Left ventricle myocardium superior (tissue), 1 donor: ENCODE measurements at places on chromosomes 2 and 18.

DNA sequence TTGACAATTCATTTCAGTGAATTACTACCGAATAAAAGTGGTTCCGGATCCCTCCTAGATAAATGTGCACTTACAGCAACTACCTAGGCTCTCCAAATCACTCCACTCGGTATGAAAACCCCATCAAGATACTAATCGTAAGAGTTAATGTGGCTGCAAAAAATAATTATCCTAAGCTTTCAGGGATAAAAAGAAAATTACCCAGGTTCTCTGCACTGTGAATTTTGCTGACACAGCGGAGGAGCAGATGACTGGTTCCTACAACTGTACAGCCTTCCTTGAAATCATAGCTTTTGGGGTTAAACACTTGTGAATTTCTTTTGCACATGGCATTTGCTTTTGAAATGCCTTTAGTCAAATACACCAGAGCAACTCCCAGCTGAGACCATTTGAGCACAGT is 104.7 kb downstream of the CD226 start:
- DNase-seq = no peak

GRCh38 chr2:32894119-32894728 is 52.5 kb upstream of the LTBP1 start:
- DNase-seq = no peak

DNA sequence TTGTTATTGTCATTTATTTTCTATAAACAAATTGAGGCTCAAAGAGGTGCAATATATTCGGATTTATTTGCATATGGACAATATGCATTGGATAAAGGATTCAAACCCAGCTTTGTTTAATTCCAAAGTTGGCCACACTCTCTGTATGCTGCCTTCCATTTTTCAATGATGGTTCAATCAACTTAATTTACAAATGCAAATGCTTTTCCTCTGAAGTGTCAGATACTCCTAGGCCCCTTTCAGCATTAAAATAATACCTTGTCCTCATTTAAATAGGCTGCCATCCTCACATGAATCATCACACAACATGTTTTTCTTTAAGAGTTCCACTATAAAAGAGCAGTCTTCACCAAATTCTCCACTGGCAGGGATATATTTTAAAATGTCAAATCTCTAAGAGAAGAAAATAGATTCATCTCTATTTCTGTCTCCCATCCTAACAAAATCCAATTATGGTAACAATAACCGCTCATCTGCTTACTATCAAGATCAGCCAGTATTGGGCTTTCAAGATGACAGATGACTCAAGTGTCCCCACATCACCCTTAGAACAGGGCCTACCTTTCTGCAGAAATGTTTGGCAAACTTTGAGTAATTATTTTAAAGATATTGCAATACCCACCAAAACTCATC is 114.8 kb downstream of the SCG2 start:
- DNase-seq = no peak

DNA sequence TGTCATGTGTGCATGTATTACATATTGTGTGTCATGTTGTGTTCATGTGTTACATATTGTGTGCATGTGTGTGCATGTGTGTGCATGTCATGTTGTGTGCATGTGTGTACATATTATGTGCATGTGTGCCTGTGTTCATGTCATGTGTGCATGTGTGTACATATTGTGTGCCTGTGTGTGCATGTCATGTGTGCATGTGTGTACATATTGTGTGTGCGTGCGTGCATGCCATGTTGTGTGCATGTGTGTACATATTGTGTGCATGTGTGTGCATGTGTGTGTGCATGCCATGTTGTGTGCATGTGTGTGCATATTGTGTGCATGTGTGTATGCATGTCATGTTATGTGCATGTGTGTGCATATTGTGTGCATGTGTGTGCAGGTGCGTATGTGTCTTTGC is 267.1 kb downstream of the EIPR1 start:
- no peak for DNase-seq

DNA sequence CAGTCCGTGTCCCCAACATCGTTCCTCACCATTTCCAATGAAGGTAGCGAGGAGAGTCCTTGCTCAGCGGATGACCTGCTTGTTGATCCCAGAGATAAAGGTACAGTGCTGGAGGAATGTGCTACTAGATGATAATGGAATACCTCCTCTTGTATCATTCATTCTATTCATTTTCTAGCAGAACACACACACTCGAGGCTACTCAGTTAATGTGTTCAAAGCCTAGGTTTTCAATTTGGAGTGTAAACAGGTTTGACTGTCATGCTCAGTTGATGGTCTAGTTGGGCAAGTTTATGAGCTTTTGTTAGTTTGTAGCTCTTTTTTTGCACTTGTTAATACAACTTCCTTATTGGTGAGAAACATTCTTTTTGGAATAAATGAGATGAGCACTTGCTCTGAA is 114.2 kb downstream of the ICA1L start:
- no peak for DNase-seq

DNA sequence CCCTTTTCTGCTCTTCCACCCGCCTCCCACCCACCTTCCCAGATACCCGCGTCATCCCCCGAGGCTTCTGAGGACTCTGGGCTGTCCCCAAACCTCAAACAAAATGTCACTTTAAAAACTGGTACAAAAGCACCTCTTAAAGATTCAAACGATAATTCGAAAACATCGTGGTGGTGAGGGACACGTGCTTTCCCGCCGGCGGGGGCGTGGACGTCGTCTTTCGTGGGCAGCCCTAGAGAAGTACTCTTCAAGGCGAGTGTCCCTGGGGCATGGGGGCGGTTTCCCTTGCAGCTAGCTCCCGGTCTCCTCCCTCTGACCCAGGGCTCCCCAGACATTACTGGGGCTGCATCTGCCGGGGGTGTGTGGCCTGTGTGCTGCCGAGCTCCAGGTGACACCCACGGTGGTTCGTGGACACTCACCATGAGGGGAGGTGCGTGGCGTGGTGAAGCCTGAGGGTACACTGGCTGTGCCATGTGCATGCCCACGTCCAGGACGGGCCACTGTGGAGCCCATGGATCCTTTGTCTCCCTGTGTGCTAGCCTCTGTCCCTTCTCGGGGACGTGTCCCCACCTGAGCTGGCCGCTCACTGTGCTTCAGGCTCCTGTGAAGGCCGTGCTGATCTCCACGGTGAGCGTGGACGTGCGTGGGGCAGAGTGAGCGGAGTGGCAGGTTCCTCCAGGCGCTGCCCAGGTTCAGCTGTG is 117.8 kb downstream of the NFATC1 start:
- DNase-seq = no peak

GRCh38 chr18:58669731-58670378 is 1.4 kb upstream of the MALT1 start:
- no peak for DNase-seq

DNA sequence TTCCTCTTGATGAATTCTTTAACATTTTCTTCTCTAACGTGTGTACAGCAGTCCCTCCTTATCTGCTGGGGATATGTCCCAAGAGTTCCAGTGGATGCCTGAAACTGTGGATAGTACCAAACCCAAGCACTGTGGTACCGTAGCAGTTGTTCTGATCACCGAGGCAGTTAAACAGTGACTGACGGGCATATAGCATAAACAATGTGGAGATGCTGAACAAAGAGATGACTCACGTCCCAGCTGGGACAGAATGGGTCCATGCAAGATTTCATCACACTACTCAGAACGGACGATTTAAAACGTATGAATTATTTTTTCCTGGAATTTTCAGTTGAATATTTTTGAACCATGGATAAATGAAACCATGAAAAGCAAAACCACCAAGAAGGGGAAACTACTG is 54.5 kb upstream of the SPAG16 start:
- no peak for DNase-seq

GRCh38 chr2:206212673-206213513 is 53.2 kb downstream of the EEF1B2 start:
- DNase-seq = no peak

DNA sequence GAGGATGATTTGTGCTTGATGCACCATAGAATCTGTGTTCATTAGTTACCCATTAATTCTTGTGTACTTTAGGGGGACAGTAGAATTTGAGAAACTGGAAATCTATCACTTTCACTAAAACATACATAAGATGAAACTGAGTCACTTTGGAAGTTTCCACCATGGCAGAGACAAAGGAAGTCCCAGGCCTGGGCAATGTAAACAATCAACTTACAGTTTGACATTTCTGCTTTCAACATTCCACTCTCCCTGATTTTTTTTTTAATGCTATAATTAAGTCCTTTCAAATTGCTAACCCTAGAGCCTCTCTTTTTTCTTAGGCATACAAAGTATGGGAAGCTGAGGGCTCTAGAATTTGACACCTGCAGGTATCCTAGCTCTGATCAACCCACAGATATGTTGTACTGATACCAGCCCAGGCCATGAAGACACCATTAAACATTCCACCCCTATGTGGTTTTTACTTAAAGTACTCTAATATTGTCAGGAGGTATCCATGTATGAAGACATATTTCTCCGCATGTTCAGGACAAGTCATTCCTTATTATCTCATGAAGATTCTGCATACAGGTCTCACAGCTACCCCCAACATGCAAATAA is 88.5 kb upstream of the GLS start:
- no peak for DNase-seq

GRCh38 chr2:187055463-187055862 is 206.5 kb upstream of the ZSWIM2 start:
- DNase-seq = no peak

DNA sequence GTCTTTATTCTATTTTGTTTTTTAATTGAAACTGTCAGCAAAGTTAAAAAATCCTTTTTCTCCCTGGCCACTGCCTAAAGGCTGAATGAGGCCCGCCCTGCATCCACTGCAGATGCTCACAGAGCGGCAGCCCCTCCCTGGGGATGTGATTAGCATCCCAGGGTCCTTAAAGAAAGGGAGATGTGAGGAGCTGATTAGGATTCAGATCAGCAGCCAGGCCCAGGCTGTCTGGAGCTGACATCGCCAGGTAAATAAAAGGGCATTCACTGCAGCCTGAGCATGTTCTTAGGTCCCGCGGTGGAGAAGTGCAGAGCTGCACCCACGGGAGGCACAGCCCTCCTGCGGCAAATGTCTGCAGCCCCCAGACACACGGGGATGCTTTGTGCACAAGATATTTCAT is 83.8 kb downstream of the LONRF2 start:
- DNase-seq = no peak

DNA sequence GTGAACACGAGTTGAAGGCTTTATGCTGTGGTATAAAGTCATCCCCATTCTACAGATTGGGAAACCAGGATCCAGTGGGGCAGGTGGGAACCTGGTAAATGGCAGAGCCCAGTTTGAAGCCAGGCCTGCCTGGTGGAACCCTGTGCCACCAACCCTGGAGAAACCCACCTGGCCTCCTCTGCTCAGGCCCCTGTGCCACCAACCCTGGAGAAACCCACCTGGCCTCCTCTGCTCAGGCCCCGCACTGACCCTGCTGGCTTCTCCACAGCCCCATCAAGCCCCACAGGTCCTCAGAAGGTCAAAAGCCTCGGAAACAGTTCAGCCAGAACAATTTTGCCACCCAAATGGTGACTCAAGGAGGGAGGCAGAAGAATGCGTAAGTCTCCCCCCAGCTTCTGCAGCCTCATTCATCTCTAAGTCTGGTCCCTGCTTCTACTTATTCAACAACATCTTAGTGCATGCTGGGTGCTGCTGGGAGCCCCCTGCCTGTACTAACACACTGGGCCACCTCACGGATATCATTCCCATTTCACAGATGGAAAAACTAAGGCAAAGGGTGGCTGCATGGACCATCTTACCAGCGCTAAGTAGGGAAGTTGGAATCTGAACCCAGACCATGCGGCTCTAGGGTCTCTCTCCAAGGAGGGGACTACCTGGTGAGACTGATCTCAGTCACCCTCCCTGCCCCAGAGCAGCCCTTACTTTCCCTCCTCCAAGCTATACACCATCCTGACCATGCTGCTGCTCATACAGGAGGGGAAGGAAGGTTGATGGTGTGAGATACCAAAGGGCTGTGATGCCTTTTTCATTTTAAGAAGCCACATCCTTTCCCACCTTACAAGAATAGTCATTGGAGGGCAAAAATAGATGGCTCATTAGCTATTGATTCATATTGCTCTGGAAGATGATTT is 93.7 kb upstream of the ID2 start:
- no peak for DNase-seq

DNA sequence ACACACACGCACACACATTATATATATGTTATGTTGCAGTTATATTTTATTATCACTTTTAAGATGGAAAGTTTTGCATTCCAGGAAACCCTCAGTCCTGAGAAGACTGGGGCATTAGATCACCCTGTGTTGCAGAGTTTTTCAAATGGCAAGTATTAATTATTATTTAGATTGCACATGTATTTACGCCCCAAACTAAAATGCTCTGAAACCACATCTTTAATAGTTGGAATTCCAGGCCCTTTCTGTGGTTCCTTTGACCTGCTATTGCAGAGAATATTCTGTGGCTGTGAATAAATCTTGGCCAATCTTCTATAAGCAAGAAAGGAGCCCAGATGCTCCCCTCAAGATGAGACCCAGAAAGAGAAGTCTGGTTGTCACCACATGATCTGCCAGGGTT is 427.0 kb upstream of the TNP1 start:
- DNase-seq = no peak

DNA sequence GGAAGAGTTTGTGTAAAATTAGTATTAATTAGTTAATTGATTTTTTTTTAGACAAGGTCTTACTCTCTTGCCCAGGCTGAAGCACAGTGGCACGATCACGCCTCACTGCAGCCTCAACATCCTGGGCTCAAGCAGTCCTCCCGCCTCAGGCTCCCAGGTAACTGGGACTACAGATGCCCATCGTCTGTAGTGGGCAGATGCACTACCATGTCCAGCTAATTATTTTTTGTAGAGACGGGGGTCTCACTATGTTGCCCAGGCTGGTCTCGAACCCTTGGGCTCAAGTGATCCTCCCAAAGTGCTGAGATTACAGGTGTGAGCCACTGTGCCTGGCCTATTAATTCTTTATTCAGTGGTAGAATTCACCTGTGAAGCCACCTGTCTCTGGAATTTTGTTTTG is 41.1 kb downstream of the UBE2F start:
- DNase-seq = no peak

DNA sequence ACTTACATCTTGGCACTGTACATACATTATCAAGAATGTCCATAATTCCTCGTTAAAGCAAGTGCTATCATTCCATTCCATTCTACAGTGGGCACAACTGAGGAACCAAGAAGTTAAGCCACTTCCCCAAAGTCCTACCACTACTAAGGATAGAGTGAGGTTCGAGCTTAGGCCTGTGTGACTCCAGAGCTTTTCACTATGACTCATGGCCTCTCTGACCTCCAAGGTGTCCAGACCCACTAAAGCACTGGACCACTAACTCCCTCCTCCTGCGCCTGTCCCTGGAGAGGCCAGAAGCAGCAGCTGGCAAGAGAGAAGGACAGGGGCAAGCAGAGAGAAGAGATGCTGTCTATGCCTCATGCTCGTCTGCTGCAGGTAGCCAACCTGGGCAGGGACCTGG is 117.0 kb downstream of the ZBTB7C start:
- no peak for DNase-seq

DNA sequence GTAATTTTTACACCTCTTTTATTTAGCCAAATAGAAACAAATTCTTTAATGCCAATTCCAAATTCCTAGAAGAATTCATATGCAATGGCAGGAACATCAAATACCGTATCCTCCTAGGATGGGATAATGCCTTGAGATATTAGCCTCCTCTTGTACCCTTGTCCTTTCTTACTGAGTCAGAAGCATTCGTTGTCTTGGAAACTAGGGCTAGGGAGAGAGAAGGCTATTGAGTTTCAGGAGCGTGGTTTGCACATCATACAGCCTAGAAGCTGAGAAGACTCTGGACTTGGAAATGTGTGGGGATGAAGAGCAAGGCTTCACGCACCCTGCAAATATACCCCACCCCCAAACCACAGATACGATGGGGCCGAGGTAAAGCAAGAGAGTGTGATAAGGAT is 300.7 kb downstream of the SP3 start:
- no peak for DNase-seq

- DNase-seq = no peak
These were observed 21.4 kb upstream of the EML4 start for GRCh38 chr2:42147641-42148274.
